NCI-H1930 (cell line): ENCODE measurements at places on chromosomes 3 and 15.

GRCh38 chr15:82875411-82876003 lies 66.1 kb downstream of the WHAMM start:
- no peak for DNase-seq

- no peak for DNase-seq
These were observed 315.1 kb upstream of the CBLB start for GRCh38 chr3:106183762-106184391.

DNA sequence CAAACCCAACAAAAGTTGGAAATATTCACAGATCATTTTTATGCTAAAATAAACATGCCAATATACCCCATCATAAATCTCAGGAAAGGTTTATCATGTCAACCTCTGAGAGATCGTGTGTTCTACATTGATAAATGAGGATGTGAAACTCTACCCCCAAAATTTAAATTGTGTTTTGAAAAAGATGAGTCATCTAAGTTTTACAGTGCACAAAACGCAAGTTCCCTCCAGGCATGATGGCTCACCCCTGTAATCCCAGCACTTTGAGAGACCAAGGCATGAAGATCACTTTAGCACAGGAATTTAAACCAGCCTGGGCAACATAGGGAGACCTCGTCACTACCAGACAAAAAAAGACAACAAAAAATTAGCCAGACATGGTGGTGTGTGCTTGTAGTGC lies 1487.0 kb upstream of the GBE1 start:
- DNase-seq: no peak

DNA sequence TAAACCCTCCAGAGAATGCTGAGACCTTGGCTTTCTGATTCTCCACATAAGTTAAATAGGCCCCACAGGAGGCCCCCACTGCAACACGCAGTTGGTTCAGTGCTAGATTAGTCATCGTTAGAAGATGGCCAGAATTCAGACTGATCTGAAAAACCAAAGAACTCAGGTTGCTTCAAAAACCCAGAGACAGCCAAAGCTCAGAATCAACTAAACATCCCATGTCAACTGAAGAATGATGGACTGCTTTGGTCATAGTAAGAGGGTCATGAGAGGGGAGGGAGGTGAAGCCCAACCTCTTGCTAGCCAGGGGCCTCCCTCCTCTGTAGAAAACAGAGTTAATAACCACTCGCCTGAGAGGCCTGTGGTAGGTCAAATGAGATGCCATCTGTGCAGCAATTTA lies 93.1 kb downstream of the AKAP13 start:
- no peak for DNase-seq

- DNase-seq: no peak
These were observed 10.4 kb downstream of the PTPRG start for GRCh38 chr3:61571516-61572336.

DNA sequence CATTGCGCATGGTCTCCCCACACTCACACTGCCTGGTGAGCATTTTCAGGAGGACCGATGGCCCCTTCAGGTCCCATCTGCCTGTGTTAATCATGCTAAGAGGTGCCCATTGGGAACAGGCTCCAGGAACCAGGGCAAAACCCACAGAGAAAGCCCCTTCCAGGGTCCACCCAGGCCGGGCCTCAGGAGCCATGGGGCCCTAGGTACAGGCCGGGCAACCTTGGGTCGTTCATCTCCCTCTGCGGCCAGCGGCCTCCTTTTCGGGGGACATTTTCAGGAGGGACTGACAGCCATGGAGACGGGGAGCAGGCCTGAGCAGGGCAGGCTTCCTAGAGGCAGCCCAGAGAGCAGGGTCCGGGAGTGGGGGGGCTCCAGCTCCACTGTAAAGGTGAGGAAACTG lies 68.0 kb upstream of the TAMM41 start:
- DNase-seq: no peak

GRCh38 chr3:138062626-138063025 lies 52.7 kb downstream of the CLDN18 start:
- DNase-seq: no peak

GRCh38 chr15:81410318-81410753 lies 36.3 kb upstream of the TMC3 start:
- DNase-seq: peak; percentile 41

GRCh38 chr3:60841355-60841754 lies 409.9 kb downstream of the FHIT start:
- no peak for DNase-seq

DNA sequence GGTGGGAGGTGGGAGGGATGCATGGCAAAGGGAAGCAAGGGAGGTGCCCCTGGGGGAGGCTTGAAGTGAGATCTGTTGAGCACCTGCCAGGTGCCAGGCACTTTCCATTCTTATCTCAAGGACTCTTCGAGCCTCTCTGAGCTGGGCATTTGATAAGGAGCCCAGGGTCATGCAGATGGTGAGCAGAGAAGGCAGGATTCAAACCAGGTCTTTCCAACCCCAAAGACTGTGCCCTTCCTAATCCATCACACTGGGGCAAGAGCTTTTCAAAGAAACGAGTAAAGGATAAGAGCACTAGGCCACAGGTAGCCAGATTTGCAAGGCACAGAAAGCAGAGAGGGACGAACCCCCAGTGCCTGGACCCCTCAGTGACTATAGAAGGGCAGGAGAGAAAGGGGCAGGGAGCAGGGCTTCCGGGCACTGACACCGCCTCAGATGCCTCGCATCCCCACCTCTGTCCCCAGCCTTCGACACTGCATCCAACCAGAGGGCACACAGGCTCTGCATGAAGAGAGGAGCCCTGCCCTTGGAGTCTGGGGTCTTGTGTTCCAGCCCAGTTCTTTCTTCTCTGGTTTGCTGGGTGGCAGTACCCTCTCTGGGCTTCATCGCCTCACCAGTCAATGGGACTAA lies 21.0 kb downstream of the IGDCC4 start:
- no peak for DNase-seq

DNA sequence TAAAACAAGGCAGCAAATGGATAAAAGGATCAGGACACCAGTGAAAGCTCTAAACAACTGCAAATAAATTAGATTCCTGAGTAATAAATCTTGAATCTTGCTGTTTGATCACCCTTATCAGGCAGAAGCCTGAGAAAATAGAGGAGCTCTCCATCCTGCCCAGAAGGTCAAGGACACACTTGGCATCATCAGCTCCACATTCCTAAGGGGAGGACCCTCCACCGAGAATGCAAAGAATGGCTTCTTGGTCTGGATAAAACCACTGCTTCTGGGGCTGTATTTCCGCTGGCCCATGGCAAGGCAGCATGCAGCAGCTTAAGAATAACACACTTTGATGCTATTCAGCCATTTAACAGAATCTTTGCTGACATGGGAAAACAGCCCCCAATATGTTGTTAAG lies 108.9 kb upstream of the TSC22D2 start:
- no peak for DNase-seq

GRCh38 chr3:197798863-197799262 lies 7.8 kb downstream of the LRCH3 start:
- no peak for DNase-seq

GRCh38 chr3:105686278-105686897 lies 182.4 kb downstream of the CBLB start:
- DNase-seq: no peak

GRCh38 chr3:102398176-102398575 lies 36.6 kb upstream of the ZPLD1 start:
- no peak for DNase-seq
